ENCODE measurements at places on chromosomes 13 and 19.

DNA sequence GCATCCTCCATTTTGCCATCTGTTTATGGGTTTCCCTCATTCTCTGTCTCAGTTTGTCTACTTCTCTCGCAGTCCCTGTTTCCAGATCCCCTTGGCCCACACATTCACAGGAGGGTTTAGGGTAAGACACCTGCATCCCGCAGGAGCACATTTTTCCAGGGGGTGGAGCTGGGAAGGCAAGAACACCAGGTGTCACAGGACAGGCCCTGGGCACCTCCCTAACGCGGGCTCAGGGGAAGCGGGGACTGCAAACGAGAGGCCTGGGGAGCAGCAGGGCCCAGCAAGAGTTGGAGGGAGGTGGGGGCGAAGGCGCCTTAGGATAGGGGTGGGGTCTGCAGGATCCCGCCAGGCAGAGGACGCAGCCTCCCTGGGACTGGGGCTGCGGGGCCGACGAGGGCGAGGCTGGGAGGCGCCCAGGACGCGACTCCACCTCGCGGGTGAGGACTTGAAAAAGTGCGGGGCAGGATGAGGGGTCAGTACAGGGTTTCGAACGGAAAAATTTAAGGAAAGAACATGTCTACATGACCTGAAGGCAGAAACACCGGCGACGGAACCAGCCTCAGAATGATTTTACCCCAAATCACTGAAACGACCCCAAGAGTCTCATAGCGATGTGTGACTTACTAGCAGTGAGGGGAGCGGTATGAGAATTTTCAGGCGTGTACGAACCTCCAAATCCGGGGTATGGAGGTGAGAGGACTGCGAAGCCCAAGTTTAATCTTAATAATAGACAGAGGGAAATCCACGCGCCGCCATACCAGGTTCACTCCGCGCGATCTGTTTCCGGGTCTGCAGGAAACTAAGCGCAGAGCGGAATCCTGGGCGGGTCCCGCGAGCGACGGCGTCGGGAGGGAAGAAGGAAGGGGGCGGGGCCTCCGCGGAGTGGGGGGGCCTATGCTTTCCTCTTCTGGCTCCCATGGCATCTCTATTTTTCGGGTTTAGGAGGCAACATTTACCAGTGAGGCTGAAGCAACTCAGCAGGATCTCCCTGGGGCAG is 7.1 kb upstream of the ERVV-2 start:
- no peak for DNase-seq

GRCh38 chr13:99926014-99926731 is 45.4 kb downstream of the ZIC5 start:
- no peak for DNase-seq

DNA sequence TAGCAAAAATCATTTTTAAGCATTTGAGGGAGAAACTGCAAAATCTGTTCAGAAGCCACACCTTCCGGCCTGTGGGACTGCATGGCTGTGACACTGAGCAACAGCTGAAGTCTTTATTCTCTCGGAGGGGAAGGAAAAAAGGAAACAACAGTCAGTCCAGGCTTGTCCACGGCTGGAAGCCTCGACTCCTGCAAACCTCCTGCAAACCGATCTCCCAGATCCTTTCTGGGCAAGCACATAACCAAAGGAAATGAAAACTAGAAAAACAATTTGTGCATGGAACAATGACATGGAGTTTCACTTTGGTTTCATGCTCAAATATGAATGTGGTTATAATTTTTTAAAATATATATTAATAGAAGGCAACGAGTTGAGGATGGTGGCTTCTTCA is 1.0 kb downstream of the COL4A1 start:
- DNase-seq, result no peak

GRCh38 chr13:44431150-44431549 is 57.5 kb downstream of the SERP2 start:
- DNase-seq, result no peak

DNA sequence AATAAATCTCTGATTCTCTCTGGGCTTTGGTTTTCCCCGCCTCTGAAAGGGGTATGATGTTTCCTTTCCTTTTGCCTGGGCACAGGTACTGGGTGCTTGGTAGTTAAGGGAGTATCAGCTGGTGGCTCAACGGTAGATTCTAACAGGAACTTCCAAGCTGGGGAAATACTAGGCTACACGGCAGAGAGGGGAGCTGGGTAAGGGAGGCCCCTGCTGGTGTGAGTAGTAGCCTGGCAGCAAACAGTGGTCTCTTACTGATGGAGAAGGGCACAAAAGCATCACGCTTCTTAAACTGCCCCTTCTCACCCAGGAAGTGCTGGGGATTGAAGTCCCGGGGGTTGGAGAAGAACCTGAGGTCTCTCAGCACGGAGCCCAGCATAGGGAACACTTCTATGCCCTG is 26.9 kb upstream of the CYP2A7 start:
- peak; percentile 40 for DNase-seq

DNA sequence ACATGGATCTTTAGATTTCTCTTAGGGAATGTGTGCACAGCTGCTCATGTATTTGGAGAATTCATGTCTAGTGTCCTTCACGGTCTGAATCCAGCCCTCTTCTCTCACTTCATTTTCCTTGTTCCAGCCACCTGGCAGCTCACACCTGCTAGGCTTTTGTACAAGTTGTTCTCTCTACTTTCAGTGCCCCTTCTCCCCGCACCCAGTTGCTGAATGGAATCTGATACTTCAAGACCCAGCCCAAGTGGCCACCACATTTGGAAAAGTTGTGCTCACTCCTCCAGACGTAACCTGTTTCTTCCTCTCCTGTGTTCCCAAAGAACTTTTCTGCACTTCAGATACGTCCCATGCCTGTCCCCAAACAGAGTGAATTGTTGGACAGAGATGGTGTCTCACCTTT is 235.6 kb downstream of the SHISA2 start:
- no peak for DNase-seq

- DNase-seq, result no peak
Measured at GRCh38 chr13:61358599-61358998, 57.0 kb downstream of the PCDH20 start.

GRCh38 chr13:49625392-49626079 is 2.8 kb upstream of the ARL11 start:
- DNase-seq, result no peak

DNA sequence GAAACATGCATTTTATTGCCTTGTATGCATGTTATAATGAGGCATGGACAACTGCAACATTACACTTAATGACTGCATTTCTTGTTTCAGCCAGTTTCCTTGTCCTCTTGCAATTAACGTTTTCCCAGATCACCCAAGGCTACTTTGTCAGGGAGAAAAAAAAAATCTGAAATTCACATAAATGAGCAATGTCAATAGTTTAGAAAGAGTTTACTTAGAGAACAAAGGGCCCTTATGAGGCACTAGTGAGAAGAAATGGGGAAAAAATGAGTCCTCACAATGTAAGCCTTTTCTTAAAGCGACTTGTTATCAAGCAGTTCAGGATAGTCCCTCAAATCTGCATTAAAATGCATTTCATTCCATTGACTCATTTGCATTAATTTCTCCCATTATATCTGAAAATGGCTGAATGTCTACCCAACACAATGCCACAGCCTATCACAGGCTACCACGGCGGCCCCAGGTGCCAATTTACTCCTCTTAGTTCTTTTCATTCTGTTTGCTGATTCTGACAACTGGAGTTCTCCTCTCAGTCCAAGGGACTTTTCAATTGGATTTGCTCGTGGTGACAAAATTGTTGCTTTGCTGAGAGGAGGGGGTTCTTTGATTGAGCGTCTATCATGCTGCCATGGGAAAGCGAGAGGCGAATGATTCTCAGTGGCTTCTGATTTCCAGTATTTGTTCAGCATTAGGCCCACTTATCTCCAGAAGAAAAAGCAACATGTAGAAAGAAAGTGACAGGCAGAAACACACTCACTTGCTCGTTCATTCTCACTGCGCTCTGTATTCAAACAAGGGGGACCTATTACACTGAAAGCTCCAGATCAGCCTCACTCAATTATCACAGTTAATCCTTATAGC is 107.1 kb downstream of the DACH1 start:
- no peak for DNase-seq

DNA sequence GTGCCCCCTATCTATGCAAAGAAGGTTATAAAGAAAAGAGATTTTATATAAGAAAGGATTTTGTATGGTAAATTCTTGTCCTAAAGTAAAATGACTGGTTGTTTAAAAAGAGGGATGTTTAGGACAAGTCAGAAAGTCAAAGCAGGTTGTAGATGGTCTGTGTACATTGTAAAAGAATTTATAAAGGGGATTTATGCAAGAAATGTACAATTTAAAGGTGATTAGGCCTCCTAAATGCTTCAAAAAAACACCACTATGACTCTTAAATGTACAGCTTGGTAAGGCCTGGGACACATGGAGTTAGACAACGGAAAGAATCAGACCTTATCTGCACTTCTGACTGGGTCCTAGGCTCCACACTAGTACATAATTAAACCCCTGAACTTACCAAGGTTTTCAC is 19.3 kb upstream of the C13orf42 start:
- DNase-seq, result no peak

DNA sequence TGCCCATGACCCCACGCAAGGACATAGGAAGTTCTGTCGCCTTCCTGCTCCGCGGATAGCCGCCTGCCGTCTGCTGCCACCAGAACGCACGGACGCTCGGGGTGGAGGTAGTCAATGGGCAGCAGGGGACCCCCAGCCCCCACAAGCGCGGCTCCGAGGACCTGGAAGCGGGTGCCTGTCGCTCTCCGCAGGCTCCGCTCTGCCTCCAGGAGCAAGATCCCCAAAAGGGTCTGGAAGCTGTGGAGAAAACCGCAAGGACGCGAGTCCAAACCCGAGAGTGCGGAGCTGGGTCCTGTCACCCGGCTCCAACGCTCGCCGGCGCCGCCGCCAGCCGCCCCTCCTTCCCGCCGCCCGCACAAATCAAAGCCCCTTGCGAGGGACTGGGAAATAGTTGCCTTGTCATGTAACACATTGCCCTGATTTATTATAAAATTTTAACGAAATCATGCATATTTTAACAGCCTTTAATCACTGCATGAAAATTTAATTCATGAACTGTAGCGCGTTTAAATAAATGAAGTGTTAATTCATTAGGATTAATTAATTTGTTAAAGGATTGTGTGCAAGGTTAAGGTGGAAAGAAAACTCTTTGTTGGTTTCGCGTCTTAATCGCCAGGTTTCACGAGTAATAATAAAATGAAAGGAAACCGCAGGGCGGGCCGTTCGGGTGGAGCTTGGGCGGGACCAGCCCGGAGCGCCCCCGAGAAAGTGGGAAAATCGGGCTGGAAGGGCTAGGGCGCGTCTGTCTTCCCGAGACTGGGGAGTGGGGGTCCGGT is 5.5 kb upstream of the POU4F1 start:
- DNase-seq, result no peak

- DNase-seq, result no peak
Measured at GRCh38 chr19:50780753-50781435, 9.3 kb upstream of the ACP4 start.

- no peak for DNase-seq
Measured at GRCh38 chr13:93955904-93956303, 523.6 kb downstream of the DCT start.

DNA sequence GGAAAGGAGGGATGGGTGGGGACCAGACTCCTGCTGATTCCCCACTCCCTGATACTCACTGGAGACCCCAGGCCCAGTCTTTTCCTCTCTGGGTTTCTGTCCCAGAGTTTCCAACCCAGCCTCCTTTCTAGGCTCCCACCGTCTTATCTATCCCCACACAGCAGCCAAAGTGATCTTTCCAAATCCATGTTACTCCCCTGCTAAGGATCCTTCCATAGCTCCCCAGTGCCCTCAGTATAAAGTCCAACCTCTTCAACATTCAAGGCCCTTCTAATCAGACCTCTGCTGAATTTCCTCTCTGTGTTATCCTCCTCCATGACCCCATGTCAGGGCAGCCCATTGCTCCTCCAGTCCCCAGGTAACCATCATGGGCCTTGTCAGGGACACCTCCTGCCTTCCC is 1.3 kb upstream of the TGFB1 start:
- DNase-seq, result no peak

GRCh38 chr19:34145741-34146202 is 26.5 kb upstream of the LSM14A start:
- DNase-seq, result peak; percentile 73

GRCh38 chr19:48648134-48648533 is 2.1 kb upstream of the CA11 start:
- no peak for DNase-seq
